ENCODE measurements at places on chromosomes 4 and X.

DNA sequence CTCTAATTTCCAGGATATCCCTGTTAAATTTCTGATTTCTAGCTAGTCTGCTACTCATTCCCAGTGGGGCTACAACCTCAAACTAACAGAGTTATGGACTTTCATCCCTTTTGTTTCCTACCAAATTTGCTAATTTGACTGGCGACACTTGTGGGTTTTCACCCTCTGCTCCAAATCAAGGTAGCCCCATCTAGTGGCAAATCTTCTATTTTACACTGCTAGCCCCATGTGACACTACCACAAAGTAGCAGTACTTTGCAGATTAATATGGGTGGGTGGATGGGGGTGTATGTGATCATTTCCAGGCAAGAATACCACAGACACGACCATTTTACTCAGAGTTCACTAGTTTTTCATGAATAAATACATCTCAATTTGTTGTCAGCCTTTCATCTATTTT, 150.3 kb downstream of the MSL3 start:
- no peak for DNase-seq

- no peak for DNase-seq
Observed at GRCh38 chr4:181890911-181891310, 352.3 kb upstream of the TENM3 start.

DNA sequence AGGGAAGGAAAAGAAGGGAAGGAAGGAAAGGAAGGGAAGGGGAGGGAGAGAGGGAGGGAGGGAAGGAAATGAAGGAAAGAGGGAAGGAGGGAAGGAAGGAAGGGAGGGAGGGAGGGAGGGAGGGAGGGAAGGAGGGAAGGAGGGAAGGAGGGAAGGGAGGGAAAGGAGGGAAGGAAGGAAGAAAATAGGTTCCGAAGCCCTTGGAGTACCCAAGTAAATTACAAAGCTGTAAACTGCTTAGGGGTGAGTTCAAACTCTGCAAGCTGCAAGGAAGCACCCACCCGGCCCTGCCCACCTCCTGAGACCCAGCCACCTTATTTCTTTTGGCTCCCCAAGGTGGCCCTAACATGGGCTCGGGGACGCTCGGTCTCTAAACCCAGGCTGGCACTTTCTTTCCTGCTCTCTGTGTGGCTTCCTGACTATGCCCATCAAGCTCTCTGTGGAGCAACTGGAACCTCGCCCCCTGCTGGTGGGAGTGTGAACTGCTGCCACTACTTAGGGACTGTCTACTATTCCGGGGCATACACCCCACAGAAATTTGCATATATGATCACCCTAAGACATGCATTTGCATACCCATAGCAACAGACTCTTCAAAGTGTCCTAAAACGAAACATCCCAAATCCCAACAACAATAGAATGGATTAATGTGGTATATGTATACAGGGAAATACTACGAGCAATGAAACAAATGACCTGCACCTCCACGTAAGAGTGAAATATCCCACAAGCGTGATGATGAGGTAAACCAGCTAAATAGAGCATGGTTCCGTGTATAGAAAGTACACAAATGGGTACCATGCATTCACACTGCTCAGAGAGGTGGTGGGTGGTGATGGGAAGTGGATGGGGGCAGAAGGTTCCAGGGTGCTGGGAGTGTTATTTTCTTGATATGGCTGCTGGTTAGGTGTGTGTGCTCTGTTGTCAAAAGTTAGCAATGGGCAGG, 151.7 kb upstream of the TBL1X start:
- DNase-seq = no peak

- DNase-seq = no peak
Observed at GRCh38 chrX:25076941-25077500, 61.3 kb upstream of the ARX start.

- DNase-seq = no peak
Observed at GRCh38 chr4:184389978-184390900, 84.1 kb downstream of the IRF2 start.

GRCh38 chrX:65601530-65602220, 65.8 kb upstream of the MSN start:
- no peak for DNase-seq

DNA sequence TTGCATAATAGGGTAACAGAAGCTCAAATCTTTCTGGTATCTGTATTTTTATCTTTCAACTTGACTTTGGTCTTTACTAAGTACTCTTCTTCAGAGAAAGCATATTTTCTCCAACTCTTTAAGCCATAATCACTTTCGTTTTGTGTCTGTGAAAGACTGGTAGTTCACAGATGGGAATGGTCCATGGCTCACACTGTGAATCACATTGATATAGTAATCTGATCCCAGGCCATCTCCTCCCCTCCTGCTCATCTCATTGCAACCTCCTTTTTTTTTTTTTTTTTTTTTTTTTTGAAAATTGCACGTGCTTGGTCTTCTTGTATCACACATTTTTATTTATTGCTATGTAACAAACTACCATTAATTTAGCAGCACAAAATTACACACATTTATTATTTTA, 694.5 kb upstream of the SLIT2 start:
- DNase-seq = no peak

DNA sequence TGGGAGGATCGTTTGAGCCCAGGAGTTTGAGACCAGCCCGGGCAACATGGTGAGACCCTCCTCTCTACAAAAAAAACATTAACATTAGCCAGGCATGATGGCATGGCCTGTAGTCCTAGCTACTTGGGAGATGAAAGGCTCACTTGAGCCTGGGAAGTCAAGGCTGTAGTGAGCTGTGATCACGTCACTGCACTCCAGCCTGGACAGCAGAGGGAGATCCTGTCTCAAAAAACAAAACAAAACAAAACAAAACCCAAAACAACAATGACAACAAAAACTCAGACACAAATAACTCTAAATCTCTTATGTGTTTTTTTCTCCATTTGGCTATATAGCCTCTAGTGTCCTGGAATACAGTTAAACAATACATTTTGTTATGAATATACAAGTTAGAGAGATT, 127.3 kb upstream of the STK26 start:
- DNase-seq = no peak

DNA sequence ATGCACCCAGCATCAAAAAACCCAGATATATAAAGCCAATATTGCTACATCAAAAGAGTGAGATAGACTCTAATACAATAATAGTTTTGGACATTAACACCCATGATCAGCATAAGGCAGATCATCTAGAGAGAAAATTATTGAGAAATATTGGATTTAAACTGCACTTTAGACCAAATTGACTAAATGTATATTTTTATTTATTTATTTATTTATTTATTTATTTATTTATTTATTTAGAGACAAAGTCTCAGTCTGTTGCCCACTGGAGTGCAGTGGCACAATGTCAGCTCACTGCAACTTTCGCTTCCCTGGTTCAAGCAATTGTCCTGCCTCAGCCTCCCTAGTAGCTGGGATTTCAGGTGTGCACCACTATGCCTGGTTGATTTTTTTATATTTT, 193.0 kb downstream of the KLHL4 start:
- no peak for DNase-seq
